ENCODE measurements at places on chromosomes 1 and 21. TPM values are rescaled to one million over a fixed set of nuclear protein-coding genes. Genes with fewer than 3 reads are reported as not detected.

DNA sequence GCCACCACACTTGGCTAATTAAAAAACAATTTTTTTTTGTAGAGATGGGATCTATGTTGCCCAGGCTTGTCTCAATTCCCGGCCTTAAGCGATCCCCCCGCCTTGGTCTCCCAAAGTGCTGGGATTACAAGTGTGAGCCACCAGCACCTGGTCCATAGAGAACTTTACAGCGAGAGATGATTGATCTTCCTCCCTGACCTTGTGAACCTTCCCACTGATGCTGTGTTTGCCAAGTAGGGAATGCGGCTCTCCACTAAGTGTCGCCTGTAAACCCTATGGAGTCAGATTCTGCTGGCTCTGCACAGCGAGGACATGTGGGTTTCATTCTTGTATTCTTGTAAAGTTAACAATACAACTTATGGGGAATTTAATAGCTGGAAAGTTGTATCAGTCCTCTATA, 81.3 kb upstream of the LYST start:
- DNase-seq: no peak

- DNase-seq: no peak
Measured at GRCh38 chr1:234750922-234751627, 141.1 kb upstream of the IRF2BP2 start.

DNA sequence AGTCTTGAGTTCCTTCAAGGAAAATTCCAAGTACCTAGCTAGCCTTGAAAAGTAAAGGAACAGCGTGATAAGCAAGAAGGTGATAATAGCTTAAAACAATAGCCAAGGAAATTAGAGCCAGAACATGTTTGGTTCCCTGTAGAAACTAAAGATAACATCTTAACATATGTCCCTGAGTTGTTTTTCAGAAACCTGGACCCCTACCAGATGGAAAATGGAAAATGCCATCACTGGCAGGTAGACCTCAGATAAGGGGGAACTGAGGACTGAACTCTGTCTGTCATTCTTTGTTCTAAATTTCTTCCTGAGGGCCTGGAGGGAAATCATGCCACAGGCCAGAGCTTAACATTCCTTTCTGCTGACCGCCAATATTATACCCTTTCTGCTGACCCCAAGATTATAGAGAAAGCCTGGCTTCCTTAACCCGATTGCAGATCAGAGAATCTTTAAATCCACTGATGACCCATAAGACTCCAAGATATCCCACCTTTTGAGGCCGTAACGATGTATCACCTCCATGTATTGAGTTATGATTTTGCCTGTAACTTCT, 23.4 kb downstream of the CNIH3 start:
- no peak for DNase-seq

DNA sequence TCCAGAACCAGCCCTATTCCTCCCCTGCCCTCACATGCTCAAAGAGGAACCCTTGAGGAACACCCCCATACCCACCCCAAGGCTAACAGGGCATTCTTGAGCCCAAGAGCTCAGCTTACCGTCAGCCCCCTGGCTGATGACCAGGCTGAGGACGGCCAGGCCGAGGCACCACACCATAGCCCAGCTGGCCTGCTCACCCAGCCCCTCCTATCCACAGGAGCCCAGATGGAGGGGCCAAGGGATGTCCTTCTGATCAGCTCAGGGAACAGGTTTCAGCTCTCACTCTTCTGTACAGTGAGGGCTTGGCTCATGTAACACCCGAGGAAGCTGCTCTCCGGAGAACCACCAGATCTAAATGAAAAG, 2.2 kb downstream of the IGSF9 start:
- no peak for DNase-seq

DNA sequence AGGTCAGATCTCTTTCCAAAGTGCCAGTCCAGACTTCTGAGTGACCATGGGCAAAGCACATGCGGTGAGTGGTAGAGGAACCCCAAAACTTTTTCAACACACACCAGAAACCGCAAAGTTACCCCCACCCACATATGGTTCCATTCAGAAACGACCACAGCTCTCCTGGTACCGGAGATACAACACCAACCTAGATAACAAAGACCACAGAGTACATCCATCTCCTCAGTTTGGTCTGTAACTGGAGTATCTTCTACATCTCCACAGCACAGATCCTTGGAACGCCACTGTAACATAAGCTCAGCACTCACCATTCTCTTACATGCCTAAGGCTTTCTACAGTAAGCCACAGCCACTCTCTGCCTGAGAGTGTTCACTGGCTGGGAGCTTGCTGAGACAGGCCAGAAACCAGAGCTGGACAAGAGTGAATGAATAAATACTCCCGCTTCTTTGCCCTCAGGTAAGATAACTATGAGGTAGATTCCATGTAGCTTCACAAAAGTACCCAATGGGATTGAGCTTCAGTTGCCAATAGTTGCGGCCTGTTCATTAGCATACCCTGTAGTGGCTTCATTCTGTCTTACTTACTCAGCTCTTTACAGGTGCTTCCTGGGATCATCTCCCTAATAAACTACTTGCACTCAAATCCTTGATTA, 81.8 kb downstream of the SMYD3 start:
- no peak for DNase-seq

- DNase-seq: peak; percentile 67
Measured at GRCh38 chr1:41955461-41956159, 36.9 kb upstream of the HIVEP3 start.

Gene CR1L
- not detected for total RNA-seq

Gene CDC73
- total RNA-seq: 47.1 TPM

Gene BEND5
- not detected for total RNA-seq

Gene SUSD4
- 3.2 TPM for total RNA-seq

Gene CD160
- total RNA-seq: not detected

Measured in PC-9 (cell line).